CD8-positive, alpha-beta T cell (primary cell): ENCODE measurements at places on chromosomes 12 and 14.

DNA sequence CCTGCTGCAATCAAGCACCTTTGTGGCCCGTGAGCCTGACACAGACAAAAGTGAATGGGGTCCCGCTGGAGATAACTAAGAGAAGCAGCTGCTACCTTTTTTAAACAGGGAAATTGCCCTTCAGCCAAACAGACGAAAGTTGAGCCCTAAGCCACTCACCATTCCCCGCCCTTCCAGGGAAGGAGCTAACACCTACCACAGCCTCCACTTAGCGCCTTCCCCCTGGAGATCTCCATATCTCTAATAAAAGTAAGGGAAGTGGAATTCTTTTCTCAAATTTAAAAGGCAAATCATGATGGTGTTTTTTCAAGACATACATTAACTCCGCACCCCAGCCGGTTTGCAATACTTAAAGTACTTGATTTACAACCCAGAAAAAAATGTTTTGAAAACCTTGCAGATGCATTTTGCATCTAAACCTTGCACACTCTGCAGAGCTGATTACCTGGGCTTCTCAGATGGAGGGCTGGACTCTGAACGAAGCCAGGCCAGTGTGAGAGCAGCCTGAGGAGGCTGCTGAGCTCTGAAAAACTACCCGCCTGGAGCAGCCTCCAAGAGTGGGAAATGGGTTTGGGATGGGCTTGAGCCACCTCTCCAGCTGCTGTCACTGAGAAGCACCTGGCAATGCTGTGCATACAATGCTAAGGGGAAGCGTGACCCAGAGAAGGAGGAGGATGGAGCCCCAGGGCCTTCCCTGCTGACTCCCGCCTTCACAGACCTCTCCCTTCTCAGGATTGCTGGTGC lies 10.0 kb downstream of the NUAK1 start:
- DNase-seq: no peak

DNA sequence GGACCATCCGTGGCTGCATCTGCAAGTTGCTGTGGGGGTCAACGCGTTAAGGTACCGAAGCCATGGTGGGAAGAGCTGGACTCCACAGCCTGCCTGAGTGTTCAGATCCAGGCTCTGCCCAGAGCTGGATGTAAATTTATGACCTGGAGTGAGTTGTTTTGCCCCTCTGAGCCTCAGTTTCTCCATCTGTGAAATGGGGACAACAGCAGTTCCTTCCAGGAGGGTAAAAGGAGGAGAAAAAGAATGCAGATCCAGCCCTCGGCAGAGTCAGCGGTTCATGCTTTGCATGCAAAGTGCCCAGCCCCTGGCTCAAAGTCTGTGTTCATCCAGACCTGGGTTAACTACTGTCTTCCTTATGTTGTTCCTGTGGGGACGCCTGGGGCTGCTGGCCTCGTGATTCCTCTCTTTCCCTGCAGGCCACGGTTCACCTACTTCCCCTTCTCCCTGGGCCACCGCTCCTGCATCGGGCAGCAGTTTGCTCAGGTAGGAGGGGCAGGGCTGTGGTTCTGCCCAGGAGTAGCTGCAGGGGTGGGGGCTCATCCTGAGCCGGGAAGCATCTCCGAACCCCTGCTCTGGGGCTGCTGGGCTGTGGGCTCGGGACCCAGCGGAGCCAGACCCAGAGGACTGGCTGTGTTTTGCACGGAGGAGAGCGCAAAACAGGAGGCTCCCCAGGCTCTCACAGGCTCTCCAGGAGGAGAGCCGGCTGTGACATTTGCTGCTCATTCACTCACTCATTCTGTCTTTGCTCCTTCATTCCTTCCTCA lies 41.9 kb downstream of the CYP46A1 start:
- no peak for DNase-seq

DNA sequence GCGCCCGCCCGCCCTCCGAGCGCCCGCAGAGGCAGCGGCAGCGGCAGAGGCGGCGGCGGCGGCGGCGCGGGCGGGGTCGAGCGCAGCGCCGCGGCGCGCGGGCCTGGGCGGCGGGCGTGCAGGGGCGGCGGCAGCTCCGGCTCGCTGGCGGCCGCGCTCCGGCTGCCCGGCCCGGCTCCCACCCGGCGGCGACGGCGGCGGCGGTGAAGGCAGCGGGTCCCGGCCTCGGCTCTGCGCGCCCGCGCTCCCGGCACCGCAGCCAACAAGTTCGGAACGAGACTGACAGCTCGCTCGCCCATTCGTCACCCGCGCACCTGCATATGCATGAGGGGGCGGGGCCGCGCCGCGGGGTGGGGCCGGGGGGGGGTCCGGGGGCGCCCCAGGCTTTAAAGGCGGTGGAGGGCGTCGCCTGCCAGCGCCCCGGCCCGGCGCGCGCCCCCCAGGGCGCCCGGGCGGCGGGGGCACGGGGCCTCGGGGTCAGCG lies at the start of gene JAG2:
Gene JAG2 (minus strand): TSS at position 281 of the 483 bp plus-strand sequence. CDS start 356 bp downstream, outside the sequence.
- DNase-seq: peak; percentile 69

- no peak for DNase-seq
Observed at GRCh38 chr12:124700810-124701592, 133.6 kb upstream of the NCOR2 start.

- DNase-seq: no peak
Observed at GRCh38 chr14:77407158-77407557, 16.2 kb downstream of the NOXRED1 start.

DNA sequence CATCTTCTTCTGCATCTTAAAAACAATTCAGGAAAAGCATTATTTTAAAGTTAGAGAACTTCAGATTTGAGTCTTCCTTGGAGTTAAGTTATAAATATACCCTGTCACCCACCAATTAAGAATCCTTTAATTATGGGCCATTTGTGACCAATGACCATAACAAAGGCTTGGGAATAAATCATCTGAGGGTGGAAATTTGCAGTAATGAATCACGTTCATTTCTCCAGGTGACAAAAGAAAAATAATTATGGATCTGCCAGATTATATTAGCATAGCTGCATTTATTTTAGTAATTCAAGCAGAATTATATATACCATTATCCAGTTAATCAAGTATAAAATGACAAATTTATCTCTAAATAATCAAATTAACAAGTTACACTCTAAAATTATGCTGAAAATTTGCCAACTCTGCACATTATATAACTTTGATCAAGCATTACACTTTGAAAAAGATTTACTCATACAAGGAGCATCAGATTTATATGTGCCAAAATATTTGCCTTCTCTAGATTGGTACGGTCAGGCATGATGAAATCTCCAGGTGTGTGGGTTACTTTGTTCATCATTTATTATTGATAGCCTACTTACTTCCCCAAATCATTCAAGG lies at the start of gene OR4K14:
Gene OR4K14 (minus strand): TSS at position 51 of the 609 bp plus-strand sequence. CDS start 4,114 bp downstream, outside the sequence.
- no peak for DNase-seq

DNA sequence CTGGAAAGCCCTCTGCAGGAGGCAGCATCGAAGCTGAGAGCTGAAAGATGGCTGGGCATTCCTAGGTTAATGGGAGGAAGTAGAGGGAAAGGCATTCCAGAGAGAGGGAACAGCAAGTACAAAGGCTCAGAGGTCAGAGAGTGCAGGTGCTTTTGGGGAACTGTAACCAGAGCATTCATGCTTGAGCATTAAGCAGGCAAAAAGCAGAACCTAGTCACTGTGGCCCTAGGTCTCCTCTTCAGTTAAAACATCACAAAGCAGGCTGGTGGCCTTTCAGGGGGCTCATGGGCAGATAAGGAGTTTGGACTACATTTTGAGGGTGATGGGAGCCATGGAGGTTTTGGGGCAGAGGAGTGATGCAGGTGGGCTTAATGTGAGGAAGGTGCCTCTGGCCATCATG lies 169.2 kb upstream of the MYL2 start:
- DNase-seq: no peak

DNA sequence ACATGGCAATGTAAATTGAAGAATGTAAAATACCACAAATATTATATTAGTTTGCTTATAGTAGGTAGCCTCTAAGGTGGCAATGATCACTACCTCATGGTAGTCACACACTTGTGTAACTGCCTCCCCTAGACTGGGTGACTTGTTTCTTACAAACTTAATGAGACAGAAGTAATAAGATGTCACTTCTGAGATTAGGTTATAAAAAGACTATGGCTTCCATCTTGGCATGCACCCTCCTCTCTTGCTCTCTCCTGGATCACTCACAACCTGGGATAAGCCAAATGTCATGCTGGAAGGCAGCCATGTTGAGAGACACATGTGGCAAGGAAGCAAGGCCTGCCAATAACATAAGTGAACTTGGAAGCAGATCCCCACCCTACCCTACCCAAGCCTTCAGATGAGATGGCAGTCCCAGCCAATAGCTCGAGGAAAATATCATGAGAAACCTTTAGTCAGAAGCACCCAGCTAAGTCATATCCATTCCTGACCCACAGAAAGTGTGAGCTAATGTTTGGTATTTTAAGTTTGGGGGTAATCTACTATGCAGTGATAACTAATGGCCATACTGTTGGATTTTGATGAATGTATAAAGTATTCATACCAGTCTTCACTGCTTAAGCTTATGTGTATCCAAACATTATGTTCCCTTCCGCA lies 43.3 kb downstream of the PPP1R12A start:
- no peak for DNase-seq

- DNase-seq: no peak
Observed at GRCh38 chr14:71372411-71372838, 465.2 kb downstream of the PCNX1 start.

GRCh38 chr12:12821975-12822374 lies 8.8 kb downstream of the DDX47 start:
- no peak for DNase-seq

DNA sequence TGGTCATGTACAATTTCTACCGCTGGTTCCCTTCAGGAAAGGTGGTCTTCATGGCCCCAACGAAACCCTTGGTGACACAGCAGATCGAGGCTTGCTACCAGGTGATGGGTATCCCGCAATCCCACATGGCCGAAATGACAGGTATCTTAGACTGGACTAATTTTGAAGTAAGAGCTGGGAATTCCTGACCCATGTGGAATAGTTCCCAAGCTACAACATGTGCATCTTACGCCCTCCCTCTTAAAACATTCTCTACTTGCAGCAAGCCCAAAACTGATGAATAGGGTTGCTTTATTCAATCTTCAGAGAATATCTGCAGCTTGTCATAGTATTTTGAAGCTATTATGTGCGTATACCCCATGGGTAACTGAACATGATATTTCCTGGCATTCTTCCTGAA lies 669 bp downstream of the FANCM start:
- DNase-seq: no peak

DNA sequence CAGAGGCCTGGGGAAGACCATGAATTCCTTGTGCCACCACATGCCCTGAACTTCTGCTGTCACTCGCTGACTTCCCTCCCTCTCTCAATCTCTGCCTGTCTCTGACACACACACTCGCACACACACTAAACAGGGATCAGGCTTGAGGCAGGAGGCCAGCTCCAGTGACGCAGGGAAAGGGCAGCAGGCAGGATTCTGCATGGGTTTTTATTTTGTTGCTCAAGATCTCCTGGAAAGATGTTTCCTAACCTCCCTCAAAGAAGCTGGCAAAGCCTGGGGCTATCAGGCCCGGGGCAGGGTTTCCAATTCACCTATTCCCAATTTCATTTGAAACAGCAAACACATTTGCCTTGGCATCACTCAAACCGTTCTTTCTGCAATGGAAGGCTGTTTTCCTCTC lies 27.7 kb upstream of the PEX5 start:
- DNase-seq: no peak

DNA sequence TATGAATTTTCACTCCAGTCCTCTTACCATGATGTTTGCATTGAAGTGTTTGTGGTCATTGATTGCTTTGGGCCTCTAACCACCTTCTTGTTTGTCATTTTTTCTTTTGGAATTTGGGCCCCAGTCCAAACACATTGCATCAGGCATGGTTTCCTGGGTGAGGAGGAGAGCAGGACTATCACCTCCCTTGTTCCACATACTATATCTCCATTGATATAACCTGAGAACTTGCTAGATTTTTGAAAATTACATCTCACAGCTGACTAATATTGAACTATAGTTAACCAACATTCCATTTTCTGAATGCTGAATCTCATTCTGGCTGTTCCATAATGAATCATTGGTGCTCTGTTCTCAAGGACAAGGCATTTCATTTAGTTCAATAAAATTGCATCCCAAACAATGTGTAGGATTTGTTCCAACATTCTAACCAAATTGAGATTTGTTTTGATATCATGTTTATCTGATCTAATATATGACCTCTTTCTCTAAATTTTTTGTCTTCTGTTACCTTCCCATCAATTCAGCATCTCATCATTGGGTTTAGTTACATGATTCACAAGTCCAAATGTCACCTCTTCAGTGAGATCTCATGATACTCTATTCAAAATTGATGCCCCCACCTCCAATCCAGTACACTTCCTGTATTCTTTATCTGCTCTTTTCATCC lies 329.0 kb downstream of the ZFP36L1 start:
- no peak for DNase-seq

GRCh38 chr12:109592195-109592904 lies 18.8 kb downstream of the MVK start:
- no peak for DNase-seq
